MCF 10A (cell line): ENCODE measurements at places on chromosomes 12 and 14. TPM values are rescaled to one million over a fixed set of nuclear protein-coding genes. Genes with fewer than 3 reads are reported as not detected.
A peak's percentile ranks its signal among the peaks of the same experiment; 100 is the strongest.

DNA sequence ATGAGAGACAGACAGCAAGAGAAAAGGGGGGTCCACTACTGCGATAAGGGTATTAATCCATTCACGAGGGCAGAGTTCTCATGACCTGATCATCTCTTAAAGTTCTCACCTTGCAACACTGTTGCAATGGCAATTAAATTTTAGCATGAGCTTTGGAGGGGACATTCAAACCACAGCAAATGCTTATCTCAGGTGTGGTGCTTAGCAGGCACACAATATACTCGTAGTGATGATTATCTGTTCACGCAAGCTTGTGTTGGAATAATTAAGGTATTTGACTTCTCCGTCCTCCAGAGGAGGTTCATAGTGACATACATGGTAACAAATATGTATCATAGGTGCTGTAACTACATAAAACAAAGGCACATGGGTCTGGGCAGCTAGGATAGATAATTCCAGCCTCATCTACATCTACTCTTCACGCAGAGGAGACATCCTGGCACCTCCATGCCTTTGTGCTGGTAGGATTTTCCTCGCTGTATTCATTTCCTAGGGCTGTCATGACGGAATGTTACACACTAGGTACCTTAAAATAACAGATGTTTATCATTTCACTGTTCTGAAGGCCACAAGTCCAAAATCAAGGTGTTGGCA is 221.2 kb downstream of the RBM19 start:
- DNase-seq, result no peak

The ACSM4 gene
- total RNA-seq, result not detected in 2 replicates

DNA sequence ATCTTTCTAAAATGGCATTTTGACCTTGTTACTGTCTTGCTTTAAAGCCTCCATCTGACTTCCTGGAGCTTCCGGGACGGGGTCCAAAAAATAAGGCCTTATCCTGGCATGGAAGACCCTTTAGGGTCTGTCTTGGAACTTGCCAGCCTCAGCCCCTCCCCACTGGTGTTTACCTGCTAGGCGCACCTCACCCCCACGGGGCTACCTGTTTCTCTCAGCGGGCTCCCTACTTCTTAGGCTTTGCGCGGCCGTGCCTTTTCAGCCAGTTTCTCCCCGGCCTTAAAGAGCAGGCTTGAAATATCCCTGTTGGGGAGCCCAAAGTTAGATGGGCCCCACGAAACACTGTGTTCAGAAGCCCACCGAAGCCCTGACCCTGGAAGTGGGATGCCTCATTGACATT is 5.1 kb downstream of the RTL1 start:
- DNase-seq, result no peak

DNA sequence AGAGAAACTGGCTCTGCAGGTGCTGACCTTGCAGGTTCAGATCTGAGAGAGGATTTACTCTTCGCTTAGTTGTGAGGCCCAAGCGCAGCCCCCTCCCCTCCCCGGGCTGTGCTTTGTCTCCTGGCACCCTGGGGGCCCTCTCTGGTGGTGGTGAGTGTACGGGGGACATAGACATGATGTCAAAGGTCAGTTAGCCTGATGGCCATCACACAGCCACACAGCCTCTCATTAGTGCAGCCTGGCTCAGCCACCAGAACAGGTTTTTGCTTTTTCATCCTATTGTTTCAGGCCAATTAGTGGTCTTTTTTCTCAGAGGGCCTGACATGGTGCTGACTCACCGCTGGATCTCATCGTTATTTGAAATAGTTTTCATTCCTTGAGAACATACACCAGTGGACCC is 437.9 kb downstream of the AACS start:
- no peak for DNase-seq

The CPNE6 gene
- total RNA-seq, result not detected in 2 replicates

- no peak for DNase-seq
Observed at GRCh38 chr12:91542067-91542466, 359.4 kb upstream of the DCN start.

DNA sequence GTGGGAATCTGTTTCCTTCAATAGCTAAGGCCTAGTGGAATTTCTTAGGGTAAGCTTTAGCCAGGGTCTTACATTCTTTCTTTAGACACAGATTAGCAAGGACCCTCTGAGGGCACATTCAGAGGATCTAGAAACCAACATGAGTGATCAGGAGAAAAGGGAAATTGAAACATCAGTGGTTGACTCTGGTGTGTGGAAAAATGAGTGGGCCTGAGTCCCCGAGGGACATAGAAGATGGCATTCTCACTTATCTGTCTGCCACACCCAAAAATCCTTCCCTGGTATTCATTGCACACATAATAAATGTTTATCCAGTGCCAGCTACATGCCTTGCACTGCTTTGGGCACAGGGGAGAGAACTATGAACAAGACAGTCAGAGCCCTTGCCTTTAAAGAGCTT is 82.9 kb downstream of the SSPN start:
- DNase-seq, result no peak

The KLRG1 gene
- total RNA-seq, result 1.7 and 1.9 TPM in 2 replicates

The NCOR2 gene
- 145 and 177 TPM in 2 replicates for total RNA-seq

DNA sequence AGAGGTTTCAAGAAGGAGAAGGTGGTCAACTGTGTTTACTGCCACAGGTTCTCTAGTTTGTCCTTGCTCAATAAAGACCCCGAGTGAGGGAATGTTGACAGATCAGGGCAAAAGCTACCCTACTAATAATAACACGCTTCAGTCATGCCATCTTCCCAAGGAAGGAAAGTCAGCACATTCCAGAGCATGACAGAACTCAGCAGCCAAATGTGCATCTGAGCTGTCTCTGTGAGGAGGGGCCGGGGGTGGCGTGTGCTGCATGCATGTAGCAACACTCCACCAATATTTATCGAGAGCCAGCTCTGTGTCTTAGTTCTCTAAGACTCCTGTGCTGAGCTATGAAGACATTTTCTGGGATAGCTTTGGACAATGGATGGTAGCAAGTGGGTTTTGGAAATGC is 260.4 kb downstream of the DPF3 start:
- DNase-seq, result no peak

GRCh38 chr14:97113339-97113738 is 316.2 kb downstream of the VRK1 start:
- DNase-seq, result peak; percentile 64

DNA sequence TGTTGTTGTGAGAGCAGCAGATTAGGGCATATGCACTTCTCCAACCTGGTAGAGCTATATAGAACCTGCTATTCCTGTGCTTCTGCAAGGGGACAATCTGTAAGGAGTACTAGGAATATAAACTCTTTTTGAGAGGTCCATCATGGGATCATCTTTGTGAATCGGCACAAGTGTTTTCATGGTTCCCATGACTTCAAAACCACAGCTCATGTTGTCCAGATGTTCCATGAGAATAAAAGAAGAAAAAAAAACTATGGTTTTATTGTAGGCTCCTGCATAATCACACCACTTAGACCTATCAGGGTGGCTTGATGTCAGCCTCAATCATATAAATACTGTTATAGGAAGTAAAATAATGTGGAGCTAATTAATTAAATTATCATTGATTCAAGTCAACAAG is 311.4 kb upstream of the ATP2B1 start:
- no peak for DNase-seq

The FOXM1 gene
- total RNA-seq, result 31.7 and 49.9 TPM in 2 replicates

The GDF3 gene
- not detected in 2 replicates for total RNA-seq
